Adrenal gland (tissue), 19 donors: ENCODE measurements at places on chromosomes 7 and 10. TPM values are rescaled to one million over a fixed set of nuclear protein-coding genes. Genes with fewer than 3 reads are reported as not detected.

The ZCCHC24 gene
- total RNA-seq = 47.9 TPM

The SCART1 gene
- total RNA-seq = 1.7 TPM

The AKR1C4 gene
- total RNA-seq = not detected

The CCL24 gene
- total RNA-seq = not detected

The EGR2 gene
- total RNA-seq = 0.65 TPM

The PNLIPRP1 gene
- not detected for total RNA-seq

The GJD4 gene
- total RNA-seq = not detected

The CDH23 gene
- 5.6 TPM for total RNA-seq

The GAD2 gene
- total RNA-seq = not detected

The WEE2 gene
- not detected for total RNA-seq

The NKX6-2 gene
- not detected for total RNA-seq

The PCLO gene
- total RNA-seq = 16.4 TPM

The GNAT3 gene
- not detected for total RNA-seq

The SEM1 gene
- total RNA-seq = 51.6 TPM

The PILRB gene
- total RNA-seq = 65.1 TPM

The AGBL3 gene
- 1.2 TPM for total RNA-seq

The EPO gene
- total RNA-seq = not detected

The GIMAP6 gene
- total RNA-seq = 35.9 TPM

The CAPZA2 gene
- total RNA-seq = 241 TPM

The HOXA11 gene
- total RNA-seq = 1.2 TPM

The PLXNA4 gene
- 2.9 TPM for total RNA-seq

The PRXL2A gene
- 18.8 TPM for total RNA-seq

The NEUROG3 gene
- 0.28 TPM for total RNA-seq

The BTBD16 gene
- total RNA-seq = 0.36 TPM

The PIP gene
- total RNA-seq = not detected

The WNT8B gene
- 0.67 TPM for total RNA-seq

The TLL2 gene
- total RNA-seq = not detected
